ENCODE measurements at places on chromosomes 6 and 20. TPM values are rescaled to one million over a fixed set of nuclear protein-coding genes. Genes with fewer than 3 reads are reported as not detected.

HSPA1L gene
- 0.69 TPM for total RNA-seq

HCK gene
- not detected for total RNA-seq

SLC22A16 gene
- total RNA-seq: not detected

DLK2 gene
- 1.4 TPM for total RNA-seq

CCDC170 gene
- total RNA-seq: not detected

GRCh38 chr20:54163402-54163801 is 10.4 kb downstream of the CYP24A1 start:
- no peak for DNase-seq

- DNase-seq: peak; percentile 96
Measured at GRCh38 chr20:43751167-43752050, 24.6 kb upstream of the GTSF1L start.

- no peak for DNase-seq
Measured at GRCh38 chr6:101465863-101466262, 72.4 kb downstream of the GRIK2 start.

DNA sequence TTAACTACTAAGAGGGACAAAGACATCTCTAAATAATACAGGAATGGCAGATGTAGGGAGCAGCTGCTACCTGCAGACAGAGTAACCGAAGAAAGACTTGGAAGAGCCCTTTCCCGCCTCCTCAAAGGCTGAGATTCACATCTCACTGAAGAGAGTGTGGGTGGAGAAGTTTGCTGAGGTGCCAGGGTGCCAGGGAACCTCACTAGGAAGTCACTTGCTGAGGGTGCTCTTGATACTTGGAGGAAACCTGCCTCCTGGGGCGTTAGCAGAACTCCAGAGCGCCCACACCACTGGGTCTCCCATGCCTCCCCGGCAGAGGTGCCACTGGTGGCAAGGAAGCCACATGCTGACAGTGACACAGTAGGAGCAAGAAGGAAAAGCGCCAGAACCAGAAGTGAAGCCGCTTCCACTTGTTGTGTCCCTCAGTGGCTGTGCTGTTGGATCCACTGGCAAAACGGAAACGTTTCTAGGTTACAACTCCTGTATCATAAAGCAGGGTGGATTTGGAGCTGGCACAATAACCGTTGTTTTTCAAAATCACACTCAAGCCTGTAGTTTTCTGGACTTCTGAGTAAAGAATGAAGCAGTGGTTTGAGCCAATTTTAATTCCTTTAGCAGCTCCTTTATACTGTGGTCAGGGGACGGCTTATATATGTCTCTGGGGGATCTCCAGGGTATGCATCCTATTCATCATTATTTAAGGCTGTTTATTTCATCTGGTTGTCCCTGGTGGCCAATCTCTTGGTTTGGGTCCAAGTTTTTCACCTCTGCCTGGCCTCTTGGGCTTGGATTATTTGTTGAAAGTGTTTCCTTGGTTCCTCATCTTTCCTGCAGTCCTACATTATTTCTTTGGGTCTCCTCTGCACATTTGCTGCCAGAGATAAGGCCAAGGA is 64.5 kb downstream of the CDC5L start:
- DNase-seq: no peak

Measured in PC-3 (cell line).